ENCODE measurements at places on chromosomes 7 and 10.

- no peak for DNase-seq
These were observed 145.3 kb upstream of the SVIL start for GRCh38 chr10:29780096-29780495.

DNA sequence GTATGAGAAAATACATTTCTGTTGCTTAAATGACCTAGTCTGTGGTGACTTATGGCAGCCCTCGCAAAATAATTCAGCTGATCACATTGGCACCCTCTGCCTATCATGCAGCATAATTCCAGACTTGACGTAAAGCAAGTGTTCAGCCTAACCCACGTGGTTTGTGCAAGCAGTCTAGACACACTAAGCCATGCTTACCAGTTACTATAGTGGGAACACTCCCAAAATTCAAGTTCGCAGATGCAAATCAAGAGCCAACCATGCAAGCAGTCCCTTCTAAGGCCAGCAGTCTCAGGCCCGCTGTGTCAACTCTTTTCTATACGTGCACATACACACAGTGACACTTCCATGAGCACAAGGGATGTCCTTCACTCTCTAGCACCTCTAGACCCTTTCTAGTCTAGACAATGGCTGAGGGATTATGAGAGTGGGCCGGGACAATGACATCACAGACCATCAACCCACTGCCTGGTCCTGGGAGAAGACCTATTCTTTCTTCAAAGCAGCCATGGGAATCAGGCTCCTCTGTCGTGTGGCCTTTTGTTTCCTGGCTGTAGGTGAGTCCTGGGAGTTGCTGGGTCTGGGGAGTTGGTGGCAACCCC is 29.0 kb upstream of the PRSS1 start:
- DNase-seq = no peak

GRCh38 chr10:102988404-102989314 is 70.6 kb downstream of the CNNM2 start:
- DNase-seq = no peak

DNA sequence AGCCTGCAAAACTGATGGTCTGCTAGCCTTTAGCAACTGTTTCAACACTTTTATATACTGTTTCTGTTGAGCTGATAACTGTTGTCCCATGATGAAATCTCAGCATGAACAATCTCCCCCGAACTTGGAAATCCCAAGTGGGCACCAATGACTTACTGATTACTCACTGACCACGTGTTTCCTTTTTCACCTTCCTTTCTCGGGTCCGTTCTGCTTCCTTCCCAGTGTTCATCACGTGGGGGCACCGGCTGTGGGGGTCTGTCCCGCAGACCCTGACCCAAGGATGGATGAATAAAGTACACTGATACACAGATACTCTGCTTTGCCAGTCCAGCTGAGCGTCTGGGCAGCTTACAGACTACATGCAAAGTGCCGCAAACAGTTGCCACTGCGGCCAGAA is 39.0 kb upstream of the RASGEF1A start:
- no peak for DNase-seq

- DNase-seq = no peak
These were observed 1254.4 kb upstream of the PHF14 start for GRCh38 chr7:9719303-9719702.

DNA sequence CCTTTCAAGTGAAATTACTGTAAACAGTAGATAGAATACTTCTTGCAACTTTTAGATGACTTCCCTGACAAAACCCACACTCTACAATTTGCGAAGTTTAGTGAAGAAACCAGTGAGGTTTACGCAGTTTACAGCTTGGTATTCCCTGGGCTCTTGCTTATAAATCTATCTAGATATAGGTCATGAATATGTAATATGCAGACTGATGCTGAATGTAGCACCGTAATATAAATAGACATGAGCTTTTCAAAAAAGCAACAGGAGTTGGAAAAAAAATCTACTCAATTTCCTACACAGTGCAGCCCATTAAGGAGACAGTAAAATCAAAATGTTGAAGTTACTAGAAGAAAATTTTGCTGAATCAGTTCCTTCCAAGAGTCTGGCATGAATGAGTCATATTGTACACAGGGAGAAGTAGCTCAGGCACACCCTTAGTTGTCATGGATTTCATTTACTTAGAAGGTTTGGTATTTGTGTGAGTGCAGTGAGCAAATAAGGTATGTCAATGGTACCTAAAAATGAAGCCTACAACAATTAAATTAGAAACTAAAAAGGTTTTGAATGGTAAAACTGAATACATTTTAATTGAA is 67.7 kb upstream of the NEUROD6 start:
- no peak for DNase-seq

- no peak for DNase-seq
These were observed 11.9 kb upstream of the TEX36 start for GRCh38 chr10:125694883-125695282.

- no peak for DNase-seq
These were observed 4.5 kb downstream of the ABCB1 start for GRCh38 chr7:87596136-87596535.

GRCh38 chr10:34716958-34717357 is 98.1 kb downstream of the PARD3 start:
- no peak for DNase-seq

DNA sequence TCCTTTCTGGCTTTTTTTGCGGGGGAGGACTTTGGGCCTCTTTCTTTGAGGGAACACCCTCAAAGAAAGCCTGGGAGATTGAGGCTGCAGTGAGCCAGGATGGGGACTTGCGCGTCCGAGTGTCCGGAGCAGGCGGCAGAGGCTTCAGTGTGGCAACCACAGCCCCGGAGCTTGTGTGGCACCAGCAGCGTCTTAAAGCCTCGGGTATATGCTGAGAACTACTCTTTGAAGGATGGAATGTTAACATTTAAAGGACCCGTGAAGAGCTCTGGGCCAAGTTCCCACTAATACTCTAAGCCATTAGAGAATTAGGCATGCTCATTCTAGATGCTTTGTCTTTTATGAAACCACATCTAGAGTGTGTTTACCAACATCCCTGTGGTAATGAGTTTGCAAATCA is 168.2 kb downstream of the SEPTIN7 start:
- DNase-seq = no peak

DNA sequence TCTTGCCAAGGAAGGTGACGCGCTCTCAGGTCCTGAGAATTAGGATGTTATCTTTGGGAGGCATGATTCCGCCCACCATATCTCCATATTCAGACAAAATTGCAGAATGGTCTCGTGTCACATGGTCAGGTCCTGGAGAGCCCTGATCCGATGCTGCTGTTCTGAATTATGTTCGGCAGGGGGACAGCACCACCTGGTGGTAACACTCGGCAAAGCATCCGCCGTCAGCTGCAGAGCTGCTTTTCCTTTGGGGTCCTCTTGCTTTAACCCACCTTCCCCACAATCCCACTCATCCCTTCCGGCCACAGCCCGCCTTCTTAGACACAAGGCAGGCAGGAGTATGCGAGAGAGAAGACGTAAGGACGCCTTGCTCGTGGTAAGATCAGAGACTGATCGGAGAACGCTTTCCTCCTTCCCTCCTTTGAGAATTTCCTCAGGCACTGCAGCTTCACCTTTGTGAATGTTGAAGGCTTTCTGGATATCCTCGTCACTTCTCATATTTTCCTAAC is 327.8 kb upstream of the C7orf33 start:
- peak; percentile 66 for DNase-seq

DNA sequence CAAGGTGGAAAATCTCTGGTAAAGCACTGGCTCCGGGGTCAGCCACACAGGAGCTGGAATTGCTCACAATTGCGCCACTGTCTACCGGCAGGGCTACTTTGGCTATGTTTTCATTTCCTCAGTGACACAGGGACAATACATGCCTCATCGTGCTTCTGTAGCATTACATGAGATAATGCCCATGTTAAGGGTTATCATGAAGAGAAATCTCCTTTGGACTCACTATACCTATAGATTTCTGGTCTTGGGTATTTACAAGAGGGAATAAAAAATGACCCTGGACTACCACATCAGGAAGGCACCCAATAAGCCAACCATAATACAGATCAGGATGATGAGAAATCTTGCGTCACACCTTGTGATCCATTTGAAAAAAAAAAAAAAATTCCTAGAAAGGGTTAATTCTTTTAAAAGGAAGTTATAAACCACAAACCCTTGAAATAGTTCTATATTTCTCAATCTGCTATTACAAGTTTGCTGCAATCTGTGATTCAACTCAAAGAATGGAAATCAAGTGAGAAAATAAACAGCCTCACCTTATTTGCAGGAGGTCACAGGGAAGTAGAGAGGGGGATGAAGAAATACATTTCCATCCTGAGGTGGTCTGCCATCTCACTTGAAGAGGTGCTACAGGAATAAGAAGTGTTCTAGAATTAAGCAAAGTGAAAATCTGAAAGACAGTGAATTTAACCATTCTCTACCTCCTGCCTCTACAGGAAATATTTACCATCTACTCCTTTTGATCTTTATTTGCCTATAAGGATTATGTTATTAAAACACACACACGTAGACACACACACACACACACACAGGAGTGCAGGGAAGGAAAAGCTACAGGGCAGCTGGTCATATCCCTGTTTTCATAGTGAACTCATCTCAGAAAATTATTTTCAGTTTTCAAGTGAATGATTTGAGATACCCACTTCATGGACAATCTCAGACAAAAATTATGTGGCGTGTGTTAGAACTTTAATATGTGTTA is 231.3 kb upstream of the CELF2 start:
- no peak for DNase-seq

- no peak for DNase-seq
These were observed 116.1 kb upstream of the NAMPT start for GRCh38 chr7:106400923-106401322.

DNA sequence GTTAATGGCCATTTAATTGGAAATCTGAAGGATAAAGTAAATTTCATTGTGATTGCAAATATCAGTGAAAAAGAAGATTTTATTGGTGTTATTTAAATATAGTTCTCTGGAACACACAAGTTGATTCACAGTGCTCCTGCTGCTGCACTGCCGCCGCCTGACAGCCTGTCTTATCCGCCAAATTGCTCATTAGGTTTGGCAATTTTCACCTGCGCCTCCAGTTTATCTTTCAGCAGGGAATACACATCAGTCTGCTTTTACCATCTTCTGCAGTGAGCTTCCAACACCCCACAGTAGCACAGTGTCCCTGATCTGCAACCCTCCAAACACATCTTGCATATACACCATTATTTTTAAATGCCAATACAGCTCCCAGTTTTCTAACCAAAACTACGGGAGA is 308.3 kb downstream of the PARD3 start:
- DNase-seq = no peak

DNA sequence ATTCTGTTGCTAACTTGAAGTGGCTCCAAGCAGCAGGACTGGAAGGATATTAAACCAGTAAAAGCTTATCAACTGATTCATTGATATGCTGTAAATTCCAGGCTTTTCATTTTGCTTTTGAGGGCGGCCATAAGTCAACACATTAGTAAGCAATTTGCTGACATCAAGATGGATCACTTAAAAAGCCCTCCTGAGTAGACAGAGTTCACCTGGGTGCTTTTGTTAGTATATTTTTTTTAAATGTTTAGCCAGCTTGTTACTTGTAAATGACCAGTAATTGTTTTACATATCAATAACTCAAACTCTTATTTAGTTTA is 26.5 kb downstream of the RNF32 start:
- no peak for DNase-seq

DNA sequence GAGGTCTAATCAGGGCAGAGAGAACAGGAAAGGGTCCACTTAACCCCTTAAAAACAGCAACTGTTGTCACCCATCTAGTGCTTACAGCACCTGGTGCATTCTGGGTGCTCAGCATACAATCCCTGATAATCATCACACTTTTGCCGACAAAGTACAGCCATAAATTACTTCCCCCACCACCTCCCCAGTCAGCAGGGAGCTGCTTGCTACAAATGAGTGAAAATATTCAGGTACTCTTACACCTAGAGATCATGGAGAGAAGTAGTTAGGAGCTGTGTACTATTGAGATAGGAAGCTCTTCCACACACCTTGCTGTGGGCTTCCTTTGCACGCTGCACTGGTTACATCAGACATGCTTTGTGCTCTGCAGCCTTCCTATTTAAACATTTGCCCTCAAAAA is 723.5 kb upstream of the GALNT17 start:
- DNase-seq = no peak

DNA sequence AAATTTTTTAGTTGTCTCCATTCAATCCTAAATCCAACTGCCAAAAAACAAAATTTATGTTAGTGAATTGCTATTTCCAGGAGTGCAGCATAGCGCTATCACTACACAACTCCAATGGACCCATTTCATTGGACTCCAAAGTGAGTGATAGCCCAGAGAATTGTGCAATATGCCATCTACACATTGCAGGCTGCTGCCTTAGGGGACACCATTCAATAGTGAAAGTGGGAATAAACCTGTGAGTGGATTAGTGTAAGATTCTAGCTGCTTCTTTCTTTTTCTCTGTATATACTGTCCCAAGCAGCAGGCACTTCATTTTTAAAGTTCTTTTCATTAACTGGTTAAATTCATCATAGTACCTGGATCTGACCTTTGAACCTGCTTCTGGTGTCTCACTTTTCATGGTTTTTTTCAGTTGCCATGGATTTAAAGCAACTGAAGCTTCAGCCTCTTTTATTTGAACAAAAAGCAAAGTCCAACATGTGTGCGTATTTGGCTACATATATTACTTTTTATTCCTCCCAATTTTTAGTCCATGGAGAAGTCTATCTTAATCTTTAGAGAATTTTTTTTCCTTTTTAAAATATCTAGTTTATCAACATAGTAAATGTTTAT is 97.3 kb downstream of the DGKB start:
- no peak for DNase-seq

DNA sequence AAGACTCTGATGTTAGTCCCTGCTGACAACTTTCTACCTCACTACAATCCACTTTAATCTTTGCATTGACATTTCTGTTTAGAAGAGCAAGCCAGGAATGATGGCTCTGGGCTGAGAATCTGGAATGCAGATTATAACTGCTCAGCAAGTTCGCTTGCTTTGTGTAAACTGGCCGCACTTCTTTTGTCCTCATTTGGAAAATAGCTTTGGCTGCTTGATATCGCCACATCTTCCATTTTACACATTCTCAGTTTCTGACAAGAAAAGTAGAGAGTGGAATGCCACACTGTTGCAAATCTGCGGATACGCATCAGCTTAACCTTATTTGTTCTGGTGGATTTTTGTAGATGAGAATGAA is 429.8 kb downstream of the KCNMA1 start:
- no peak for DNase-seq

DNA sequence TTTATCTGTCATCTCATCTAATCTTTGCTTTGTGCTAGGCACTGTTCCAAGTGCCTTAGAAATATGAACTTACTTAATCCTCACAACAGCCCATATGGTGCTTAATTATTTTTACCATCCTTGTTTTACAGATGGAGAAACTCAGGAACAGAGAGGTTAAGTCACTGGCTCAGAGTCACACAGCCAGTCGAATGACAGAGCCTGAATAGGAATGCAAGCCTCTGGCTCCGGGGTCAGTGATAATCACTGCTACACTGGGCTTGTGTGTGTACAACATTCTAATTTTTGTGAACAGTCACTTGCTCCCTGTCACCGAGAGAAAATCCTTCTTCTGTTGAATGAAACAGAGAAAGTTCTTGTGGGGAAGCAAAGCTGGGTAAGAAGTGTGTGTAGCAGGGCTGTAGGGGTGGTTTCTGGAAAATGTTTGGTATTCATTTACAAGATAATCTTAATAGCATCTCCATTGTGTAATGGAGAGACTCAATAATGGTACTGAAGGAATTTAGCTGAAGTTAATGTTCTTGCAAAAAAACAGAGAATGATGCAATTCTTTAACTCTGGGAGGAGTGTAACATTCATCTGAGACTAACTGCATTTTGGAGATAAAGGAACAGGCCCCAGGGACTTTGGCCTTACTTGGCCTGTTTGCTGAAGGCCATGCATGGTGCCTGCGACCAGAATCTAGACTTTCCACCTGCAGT is 290.6 kb downstream of the FRMD4A start:
- DNase-seq = no peak

- no peak for DNase-seq
These were observed 118.2 kb downstream of the ADAM12 start for GRCh38 chr10:126270111-126270510.

- DNase-seq = no peak
These were observed 481 bp upstream of the NPM3 start for GRCh38 chr10:101783736-101784118.
